GM06990 (cell line): ENCODE measurements at places on chromosomes 13 and 19.

DNA sequence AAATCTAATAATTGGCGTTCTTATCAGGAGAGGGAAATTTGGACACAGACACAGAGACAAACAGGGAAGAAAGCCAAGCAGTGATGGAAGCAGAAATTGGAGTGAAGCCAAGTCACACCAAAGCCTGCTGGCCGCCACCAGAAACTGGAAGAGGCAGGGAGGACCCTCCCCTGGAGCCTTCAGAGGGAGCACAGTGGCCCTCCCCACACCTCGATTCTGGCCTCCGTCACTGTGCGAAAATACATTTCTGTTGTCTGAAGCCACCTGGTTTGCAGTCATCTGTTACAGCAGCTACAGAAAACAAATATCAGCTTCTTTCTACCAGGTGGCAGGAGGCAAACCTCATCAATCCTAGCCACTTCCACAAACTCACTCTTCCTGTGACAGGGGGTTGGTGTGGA, 8.3 kb upstream of the TLE6 start:
- DNase-seq = no peak

GRCh38 chr19:47239610-47240296, 8.8 kb upstream of the BBC3 start:
- DNase-seq = peak; percentile 60

DNA sequence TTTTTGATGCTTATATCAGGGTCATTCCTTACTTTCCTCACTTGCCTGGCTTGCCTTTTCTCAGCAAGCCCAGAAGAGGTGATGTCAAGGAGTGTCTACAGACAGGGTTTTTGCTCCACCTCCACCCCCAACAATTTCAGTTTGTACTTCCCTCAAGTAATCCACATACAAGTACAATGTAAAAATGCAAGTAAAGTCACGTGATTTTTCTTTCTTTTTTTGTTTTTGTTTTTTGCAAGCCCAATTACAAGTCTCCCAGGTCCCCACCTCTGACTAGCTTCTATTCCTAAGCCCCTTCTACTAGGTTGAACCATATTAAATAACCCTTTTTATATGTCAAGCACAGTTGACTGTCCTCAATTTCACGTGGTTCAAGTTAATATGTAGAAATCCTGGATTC, 579.6 kb downstream of the DIAPH3 start:
- DNase-seq = no peak

GRCh38 chr13:25420161-25420560, 48.4 kb downstream of the ATP8A2 start:
- DNase-seq = no peak

- no peak for DNase-seq
Observed at GRCh38 chr13:100480676-100481075, 107.9 kb downstream of the GGACT start.

- DNase-seq = no peak
Observed at GRCh38 chr13:51590971-51591627, 6.8 kb downstream of the WDFY2 start.

DNA sequence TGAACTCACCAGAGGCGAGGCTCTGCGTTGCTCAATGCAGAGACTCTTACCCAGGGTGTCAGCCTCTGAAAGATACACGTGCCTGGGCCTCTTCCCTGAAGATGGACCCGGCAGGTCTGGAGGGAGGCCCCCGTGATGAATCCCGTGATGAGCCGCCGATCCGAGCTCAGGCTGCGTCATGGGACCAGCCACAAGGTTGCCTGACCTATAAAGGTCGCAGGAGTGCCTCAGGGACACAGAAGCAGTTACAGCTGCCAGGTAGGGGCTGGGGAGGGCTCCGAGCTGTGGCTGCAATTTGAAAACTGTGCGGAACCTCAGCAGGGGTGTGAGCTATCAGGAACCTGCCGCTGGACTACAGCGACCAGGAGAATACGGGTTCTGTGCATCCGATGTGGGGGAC, 10.5 kb upstream of the ATP11A start:
- no peak for DNase-seq

DNA sequence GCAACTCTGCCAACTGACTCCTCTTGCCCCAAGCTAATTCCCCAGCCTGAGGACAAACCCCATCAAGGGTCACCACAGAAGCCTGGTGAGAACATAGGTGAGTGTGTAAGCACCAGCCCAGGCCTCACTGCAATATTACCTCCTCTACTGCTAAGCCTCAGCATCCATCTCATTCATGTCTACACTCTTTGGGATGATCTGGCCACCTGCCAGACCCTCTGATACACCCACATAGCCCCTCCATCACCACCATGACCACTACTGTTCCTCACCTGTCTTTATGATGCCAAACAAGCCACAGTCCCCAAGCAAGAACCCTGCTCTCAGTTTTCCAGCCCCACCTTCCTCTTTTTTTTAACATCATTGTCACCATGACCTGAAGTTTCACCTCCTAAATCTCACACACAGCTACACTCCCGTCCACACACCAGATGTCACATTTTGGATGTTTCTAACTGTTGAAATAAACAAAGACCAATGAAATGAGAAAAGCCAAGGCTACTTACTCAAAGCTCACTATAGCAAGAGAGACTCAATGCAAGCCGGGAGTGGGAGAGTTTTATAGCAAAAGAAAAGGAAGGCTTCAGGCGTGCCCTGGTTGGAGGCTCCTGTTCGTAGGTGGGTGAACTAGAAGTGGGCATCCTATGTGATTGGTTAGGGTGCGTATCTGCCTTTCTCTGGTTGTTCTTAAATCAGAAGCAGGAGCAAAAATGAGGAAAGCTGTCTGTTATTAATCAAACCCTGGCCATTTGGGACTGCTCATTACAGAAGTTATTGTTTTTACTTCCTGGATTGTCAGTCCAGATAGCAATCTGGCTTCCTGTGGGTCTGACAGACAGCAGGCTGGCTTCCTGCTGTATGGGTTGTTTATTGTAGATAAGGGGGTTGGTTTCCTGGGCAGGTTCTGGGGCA, 2.0 kb downstream of the ZNF792 start:
- no peak for DNase-seq

DNA sequence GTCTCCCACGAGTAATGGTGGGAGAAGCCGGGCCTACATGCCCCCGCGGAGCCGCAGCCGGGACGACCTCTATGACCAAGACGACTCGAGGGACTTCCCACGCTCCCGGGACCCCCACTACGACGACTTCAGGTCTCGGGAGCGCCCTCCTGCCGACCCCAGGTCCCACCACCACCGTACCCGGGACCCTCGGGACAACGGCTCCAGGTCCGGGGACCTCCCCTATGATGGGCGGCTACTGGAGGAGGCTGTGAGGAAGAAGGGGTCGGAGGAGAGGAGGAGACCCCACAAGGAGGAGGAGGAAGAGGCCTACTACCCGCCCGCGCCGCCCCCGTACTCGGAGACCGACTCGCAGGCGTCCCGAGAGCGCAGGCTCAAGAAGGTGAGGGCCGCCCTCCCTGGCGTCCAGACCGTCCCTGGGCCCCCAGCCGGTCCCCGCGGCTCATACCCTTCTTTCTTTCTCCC, 1.4 kb upstream of the USF2 start:
- DNase-seq = peak; percentile 65

- DNase-seq = no peak
Observed at GRCh38 chr13:48561466-48562235, 28.8 kb upstream of the RCBTB2 start.

DNA sequence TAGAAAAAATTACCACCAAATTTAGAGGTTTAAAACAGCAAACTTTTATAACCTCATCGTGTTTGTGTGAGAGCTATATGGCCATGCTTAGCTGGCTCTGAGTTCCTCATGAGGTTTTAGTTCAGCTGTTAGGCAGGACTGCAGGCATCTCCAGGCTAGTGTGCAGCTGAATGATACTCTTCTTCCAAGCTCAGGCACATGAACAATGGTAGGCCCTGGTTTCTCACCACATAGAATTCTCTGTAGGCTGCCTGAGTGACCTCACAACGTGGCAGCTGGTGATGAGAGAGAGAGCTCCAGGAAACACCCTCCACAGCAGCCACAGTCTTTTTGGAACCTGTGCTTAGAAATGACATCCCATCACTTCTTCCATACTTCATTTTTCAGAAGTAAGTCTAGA, 540.6 kb upstream of the MIR17HG start:
- no peak for DNase-seq
